ENCODE measurements at places on chromosomes 7 and 10.

DNA sequence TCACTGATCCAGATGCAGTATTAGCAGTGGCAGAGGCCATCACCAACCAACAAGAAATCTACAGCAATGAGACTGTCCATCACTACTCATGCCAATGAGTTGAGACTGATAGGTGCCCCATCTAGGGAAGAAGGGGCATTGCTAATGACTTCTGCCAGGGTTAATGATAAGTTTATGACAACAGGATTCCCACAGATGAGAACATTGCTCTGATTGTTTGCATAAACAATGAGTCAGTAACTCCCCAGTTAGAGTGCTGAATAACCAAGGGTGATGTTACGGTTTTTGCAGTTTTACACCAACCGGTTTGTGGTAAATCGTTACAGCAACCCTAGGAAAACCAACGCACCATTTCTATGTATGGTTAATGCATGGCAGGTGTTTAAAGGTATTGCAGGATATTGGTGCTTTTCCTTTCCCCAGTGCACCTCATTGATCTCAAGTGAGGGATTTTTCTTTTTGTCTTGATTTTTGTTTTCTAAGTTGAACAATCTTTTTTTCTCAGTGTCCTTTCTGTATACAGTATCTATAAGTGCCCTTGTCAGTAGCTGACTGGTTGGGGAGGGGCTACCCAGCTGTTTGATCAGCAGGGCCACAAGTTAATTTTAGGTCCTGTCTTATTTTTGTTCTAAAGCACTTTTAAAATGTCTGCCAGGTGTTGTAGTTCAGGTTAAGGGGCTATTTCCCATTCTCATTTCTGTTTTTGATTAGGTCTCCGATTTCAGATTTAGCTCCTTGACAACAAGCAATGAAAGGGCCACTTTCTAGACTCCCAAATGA is 3.9 kb upstream of the CSGALNACT2 start:
- DNase-seq = no peak

DNA sequence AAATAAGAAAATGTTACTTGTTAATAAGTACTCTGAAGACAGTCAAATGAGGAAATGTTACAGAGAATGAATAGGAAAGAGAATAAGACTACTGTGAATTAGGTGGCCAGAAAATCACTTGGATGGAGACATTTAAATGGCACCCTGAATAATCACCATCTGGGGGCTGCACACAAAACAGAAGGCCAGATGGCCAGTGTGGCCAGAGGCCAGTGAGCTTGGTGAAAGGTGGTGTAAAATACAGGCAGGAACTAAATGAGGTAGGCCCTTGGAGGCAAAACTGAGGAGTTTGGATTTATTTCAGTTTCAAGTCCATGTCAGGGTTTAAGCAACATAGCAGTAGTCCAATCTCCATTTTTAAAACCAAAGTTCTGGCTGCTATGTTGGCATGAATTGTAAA is 126.7 kb downstream of the TSPAN12 start:
- DNase-seq = no peak

- DNase-seq = no peak
Measured at GRCh38 chr10:30671026-30671616, 41.6 kb upstream of the LYZL2 start.

- DNase-seq = no peak
Measured at GRCh38 chr10:130935897-130936550, 375.5 kb downstream of the TCERG1L start.

DNA sequence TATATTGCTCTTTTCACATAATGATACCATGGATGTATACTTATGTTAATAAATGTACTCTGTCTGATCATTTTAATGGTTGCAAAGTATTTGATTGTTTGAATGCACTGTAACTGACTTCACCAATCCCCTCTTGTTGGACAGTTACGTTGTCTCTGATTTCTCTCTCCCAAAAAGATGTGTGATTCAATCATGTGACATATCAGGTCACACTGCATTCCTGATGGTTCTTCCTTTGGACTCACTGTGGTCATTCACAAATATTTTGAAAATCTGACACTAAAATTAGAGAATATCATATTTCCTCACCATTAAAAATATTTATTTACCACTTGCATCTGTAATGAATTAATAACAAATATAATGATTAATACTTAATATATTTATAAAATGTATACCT is 22.2 kb downstream of the SLC16A12 start:
- no peak for DNase-seq

DNA sequence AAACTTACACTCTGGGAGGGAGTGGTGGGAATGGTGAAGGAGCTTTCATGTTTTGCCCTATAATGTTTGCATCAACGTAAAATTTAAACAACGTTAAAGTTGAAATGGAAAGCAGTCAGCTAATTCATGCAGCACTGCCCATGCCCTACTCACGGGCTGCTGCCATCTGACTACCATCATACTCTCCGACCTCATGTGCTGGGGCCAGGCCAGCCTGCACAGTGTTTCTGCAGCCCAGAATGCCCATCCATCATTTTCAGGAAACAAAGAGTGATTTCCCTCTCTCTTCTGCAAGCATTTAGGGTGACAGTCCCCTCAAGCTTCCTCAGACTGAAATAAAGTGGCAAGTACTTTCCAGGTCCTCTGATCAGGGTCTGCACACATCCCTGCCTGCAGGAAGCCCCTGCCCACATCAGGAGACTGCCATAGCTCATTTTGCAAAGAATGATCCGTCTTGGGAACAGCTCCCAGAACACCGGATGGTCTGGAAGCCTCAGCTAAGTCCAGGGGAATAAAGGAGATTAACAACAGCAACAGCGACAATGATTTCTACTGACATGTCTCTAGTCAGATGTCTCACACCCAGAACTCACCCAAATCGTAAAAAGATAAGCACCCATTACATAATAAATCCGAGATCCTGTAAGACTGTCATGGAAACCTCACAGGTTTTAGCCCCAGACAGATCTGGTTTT is 40.3 kb downstream of the ARHGAP22 start:
- DNase-seq = no peak

- no peak for DNase-seq
Measured at GRCh38 chr10:3749600-3749999, 35.4 kb downstream of the KLF6 start.

DNA sequence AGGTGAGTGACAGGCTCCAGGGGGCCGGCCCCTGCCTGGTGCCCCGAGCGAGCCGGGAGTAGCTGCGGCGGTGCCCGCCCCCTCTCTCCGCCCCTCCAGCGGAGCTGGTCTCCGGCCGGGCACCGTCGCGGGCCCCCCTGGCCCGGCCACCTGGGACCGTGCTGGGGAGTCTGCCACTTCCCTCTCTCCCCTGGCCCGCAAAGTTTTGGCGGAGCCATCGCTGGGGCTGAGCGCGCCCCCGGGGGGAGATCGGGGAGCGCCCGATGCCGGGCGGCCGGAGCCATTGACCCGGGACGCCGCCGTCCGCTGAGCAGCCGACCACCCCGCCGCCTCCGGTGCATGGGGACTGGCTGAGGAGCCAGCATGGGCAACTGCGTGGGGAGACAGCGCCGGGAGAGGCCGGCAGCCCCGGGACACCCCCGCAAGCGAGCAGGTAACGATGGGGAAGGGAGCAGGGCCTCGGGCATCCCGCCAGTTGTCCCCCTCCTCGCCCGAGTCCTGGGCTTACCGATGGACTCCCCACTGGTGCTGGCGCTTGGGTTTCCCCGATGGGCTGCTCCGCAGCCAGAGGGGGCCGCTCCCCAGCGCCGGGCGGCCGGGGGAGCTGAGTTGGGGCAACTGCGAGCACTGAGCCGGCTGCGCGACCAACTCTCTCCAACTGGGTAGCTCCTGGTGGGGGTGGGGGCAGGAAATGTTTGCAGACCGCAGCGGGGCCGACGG is at the start of gene UBTD1:
Gene UBTD1 (plus strand): TSS at position 84 of the 720 bp plus-strand sequence. CDS start 280 bp downstream, at position 364.
- DNase-seq = peak; percentile 19

Measured in activated CD8-positive, alpha-beta memory T cell treated with anti-CD3 and anti-CD28 coated beads for 1 hour (primary cell).